ENCODE measurements at places on chromosomes 5 and 9. TPM values are rescaled to one million over a fixed set of nuclear protein-coding genes. Genes with fewer than 3 reads are reported as not detected.

The TTC23L gene
- 0.15 TPM for polyA plus RNA-seq

The WDR36 gene
- polyA plus RNA-seq: 15.3 TPM

The PHF24 gene
- 0.23 TPM for polyA plus RNA-seq

The SLC4A9 gene
- polyA plus RNA-seq: 0.18 TPM

The GMCL2 gene
- polyA plus RNA-seq: not detected

The CAVIN4 gene
- 255 TPM for polyA plus RNA-seq

The RECK gene
- polyA plus RNA-seq: 19.0 TPM

The FXN gene
- polyA plus RNA-seq: 12.9 TPM

The RASGRF2 gene
- 1.1 TPM for polyA plus RNA-seq

The ARL14EPL gene
- polyA plus RNA-seq: 0.10 TPM

The TBC1D13 gene
- polyA plus RNA-seq: 42.7 TPM

DNA sequence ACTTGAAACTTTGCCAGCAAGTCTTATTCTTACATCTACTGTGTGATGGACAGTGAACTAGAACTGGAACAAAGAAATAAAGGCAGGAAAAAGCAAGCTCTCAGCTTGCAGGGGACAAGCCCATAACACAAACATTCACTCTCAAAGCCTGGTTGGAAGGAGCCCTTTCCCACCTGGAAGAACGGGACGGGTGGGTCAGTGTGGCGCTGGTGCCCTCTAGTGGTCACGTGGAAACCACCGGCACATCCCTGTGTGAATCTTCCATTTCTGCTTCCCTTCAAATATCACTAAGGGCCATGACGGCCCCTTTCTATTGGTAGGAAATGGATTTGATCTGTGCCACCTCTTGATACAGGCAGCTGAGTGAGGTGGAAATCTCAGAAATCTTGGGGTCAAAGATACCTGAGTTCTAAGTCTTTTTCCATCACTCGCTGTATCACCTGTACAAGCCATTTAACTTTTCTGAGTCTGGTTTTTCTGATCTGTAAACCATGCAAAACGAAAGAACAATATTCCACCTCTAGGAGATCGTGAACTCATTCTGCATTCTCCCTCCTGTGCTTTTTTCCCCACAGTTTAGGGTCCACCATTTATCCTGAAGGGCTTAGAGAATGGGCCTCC lies 211.6 kb downstream of the MSX2 start:
- peak; percentile 55 for DNase-seq

- DNase-seq: no peak
Observed at GRCh38 chr5:61301341-61302199, 30.5 kb upstream of the ZSWIM6 start.

- DNase-seq: no peak
Observed at GRCh38 chr9:4303006-4303405, 3.1 kb upstream of the GLIS3 start.

- no peak for DNase-seq
Observed at GRCh38 chr9:105026451-105026850, 98.5 kb upstream of the ABCA1 start.

DNA sequence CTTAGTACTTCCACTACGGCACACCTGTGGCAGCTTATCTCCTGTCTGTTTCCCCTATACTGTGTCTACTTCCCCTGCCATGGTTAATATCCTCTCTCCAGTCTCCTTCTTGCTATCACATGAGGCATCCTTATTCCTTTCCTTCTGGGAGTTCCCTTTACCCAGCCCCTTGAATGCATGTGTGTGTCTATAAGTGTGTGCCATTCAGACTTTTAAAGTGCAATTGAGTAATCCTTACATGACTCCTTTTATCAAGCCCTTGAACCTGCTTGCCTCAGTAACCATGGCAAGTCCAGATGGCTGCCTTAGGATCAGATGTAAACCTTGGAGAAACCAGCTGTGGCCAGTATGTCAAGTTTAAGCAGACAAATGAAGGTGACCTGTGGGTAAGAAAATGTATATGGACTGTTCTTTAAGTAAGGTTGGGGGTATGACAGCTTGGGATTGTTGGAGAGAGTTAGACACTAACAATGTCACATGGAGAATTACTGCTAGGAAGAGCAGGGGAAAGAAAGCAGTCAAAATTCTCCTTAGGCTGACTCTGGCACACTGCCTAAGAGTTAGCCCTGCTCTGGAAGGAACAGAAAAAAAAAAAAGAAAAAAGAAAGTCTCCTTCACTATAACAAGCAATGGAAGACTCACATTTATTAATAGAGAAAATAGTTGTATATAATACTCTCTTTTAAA lies 142.1 kb downstream of the HINT1 start:
- DNase-seq: peak; percentile 14

DNA sequence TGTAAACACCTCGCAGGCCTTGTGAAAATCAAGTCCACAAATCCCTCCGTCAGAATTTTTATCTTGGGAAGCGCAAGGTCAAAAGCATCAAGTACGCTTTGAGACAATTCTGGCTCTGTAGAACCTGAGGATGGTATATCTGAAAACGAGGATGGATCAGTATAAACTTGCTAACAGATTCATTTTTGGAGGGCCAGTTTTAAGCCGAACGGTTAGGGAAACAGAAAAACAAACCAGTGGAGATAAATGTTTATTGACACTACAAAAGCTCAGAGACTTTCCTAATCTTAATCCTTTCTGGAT lies 352 bp upstream of the PGGT1B start:
- DNase-seq: no peak

DNA sequence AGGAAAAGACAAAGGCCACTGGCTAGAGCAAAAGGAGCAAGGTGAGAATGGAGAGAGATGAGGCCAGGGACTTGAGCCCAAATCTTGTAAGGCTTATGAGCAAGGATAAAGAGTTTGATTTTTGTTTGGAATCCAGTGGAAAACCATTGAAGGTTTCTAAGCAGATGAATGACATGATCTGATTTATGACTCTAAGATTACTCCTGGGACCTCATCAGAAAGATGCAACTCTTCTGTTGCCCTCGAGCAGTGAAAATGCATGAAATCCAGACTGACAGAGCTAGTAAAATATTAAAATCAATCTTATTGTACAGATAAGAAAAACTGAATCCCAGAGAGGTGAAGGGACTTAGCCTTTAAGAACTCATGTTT lies 677 bp downstream of the MFAP3 start:
- no peak for DNase-seq

DNA sequence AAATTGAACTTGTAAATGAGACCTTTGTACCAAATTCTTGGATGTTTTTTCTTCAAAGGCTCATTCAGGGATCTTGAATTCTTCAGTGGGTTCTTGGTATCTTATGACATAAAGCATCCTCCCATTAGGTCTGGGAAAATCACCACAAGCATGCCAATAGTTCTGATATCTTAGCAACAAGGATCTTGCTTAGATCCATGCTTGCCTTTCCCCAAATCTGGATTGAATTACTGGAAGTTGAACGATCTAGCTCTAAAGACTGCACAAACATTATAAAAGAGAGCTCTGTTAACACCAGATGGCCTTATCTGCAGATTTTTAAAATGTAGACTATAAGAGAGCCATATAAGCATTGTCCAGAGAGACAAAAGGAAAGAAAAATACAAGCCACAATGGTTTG lies 266.3 kb downstream of the RAB3C start:
- no peak for DNase-seq

- no peak for DNase-seq
Observed at GRCh38 chr5:100900142-100900795, 2.8 kb downstream of the ST8SIA4 start.

DNA sequence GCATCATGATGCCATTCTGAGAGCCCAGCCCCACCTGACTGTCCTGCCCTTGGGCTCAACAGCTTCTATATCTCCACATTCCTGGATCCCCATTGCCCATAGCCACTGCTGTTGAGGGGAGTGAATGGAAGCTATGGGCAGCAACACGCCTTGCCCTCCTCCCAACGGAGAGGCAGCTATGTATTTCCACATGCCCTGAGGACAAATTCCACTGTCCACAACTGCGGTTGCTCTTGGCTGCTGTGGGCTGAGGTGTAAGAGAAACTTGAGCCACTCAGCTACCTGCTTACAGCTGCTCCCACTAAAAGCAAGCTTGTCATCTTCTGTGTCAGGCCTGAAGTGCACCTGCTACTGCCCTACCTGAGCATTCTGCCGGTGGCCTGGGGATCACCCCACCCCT lies 222.9 kb downstream of the PSAT1 start:
- DNase-seq: no peak

- DNase-seq: no peak
Observed at GRCh38 chr5:147112899-147113298, 121.9 kb upstream of the STK32A start.

GRCh38 chr5:77230727-77231470 lies 20.4 kb downstream of the PDE8B start:
- no peak for DNase-seq

DNA sequence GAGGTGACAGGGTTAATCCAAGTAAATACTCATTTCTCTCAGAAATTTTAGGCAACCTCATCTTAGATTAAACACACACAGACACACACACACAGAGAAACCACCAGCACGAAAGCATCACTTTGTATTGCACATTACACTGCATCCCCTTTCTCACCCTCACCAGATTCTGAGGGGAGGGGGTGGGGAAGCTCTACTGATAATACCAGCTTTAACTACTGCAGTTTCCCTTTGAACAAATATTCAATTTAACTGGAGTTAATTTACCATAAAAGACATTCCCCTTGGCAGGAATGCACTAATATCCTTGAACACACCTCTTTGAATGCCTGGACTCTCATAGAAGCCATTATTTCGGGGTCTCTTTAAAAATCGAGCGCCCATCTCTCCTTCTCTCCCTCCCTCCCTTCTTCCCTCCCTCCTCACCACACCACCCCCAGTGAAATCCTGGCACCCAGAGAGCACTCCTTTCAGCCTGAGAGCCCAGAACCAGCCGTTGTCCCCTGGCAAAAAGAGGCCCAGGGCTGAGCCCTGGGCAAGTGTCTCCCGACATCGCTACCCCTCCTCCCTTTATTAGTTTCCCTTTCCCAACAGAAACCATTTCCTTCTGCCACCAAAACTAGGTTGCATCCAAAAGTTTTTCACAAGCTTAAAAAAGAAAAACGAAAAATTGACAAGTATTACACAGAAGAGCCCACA lies 2.8 kb upstream of the NFIB start:
- no peak for DNase-seq

GRCh38 chr9:88737031-88737430 lies 202.1 kb downstream of the NXNL2 start:
- DNase-seq: no peak

DNA sequence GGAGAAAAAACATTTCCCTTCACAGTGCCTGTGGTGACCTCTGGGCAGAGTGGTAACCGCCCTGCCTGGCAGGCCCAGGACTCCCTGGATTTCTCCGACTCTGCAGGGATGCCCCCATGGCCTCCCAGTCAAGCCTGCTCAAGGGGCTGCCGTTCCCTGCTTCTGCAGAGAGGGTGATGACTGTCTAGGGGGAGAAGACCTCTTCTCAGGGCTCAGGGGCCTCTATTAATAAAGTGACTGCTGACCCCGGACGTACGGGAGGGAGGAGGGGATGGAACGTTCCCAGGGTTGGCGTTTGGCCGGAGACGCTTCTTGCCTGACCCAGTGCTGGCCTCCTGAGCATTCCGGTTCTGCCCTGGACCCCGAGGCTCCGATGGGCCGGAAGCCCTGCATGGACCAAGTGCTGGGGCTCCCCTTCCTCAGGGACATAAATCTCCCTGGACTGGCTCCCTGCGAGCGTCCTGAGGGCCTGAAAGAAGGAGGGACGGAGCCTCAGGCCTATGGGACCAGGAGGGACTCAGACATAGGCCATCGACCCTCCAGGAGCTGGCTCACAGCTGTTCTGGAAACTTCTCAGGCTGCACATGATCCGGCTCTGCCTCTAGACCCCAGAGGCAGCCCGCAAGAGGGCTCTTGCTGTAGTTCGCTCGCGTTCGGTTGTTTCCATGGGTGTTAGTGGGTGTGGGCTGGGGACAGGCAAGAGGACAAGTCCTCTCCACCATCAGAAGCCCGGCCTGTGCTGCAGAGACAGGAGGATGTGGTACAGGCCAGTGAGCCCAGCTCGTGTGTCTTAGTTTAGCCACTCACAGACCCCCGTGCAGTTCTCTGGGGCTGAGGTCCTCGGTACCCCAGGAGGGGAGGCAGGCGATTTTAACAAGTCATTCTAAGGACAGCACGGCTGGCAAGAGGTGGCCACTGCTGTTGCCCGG lies 8.1 kb upstream of the RNU6ATAC start:
- no peak for DNase-seq

GRCh38 chr5:43619380-43619779 lies 16.4 kb downstream of the NNT start:
- DNase-seq: no peak
